Putamen (tissue), 1 donor: ENCODE measurements at places on chromosomes 11 and 22.

GRCh38 chr11:107719557-107720302, 7.9 kb upstream of the SLN start:
- no peak for DNase-seq

- DNase-seq, result no peak
Observed at GRCh38 chr11:86150847-86151173, 81.9 kb upstream of the PICALM start.

DNA sequence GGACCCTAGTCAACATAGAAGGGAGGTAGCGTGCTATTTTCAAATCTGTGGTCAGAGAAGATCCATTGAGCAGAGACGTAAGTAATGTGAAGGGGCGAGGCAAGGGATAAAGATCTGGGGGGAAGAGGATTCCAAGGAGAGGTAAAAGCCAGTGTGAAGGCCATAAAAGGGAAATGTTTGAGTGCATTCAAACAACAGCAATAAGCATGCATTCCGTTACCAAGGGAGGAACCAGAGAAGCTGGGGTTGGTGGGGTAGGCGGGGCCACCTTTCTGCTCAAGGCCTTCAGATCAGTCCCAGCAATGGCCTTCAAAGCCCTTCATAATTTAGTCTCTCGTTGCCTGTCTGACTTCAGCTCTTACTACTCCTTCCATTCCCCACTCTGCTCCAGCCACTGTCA, 18.4 kb upstream of the SMPD1 start:
- DNase-seq, result no peak

- DNase-seq, result peak; percentile 81
Observed at GRCh38 chr11:124961972-124962609, 8.1 kb downstream of the CCDC15 start.

- DNase-seq, result no peak
Observed at GRCh38 chr22:44926124-44926475, 83.7 kb downstream of the PHF21B start.
